Fibroblast of skin of scalp (primary cell): ENCODE measurements at places on chromosomes 1 and 21.

DNA sequence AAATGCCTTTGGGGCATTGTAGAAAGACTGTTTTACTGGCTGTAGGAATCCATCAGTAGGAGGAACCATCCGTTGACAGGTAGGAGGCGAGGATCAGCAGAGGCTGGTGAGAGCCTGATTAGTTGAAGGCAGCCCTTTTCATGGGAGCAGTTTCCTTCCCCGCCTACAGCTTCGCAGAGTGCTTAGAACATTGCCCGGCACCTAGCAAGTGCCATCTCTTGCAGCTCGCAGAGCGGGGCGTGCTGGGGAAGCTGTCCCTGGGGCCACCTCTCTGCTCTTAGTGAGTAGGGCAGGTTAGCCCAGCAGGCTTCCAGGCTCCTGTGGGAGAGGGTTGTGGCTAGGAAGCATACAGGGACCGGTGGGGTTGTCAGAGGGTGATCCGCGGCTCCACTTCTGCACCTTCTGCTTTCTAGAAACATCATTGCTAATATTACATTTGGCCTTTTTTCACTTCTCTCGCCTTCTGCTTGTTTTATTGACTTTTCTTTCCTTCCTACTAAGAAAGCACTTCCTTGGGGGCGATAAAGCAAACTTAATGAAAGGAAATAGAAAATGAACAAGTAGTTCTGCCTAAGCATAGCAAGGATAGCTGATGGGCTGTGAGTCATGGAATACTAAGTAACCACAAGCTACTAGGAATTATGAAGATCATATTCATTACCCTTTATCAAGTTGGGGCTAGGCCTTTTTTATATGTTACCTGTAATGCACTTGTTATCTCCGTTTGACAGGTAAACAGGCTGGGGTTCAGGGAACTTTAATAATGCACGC, 176.7 kb downstream of the GALNT2 start:
- DNase-seq = peak; percentile 29

- DNase-seq = no peak
Measured at GRCh38 chr1:207335695-207336363, 14.4 kb downstream of the CD55 start.

GRCh38 chr1:7583291-7584096, 187.6 kb upstream of the VAMP3 start:
- no peak for DNase-seq

- DNase-seq = no peak
Measured at GRCh38 chr1:36372617-36373016, 13.1 kb downstream of the STK40 start.

GRCh38 chr1:215285013-215285800, 202.7 kb downstream of the KCNK2 start:
- DNase-seq = peak; percentile 65

GRCh38 chr1:236509647-236510401, 14.0 kb upstream of the LGALS8 start:
- no peak for DNase-seq

DNA sequence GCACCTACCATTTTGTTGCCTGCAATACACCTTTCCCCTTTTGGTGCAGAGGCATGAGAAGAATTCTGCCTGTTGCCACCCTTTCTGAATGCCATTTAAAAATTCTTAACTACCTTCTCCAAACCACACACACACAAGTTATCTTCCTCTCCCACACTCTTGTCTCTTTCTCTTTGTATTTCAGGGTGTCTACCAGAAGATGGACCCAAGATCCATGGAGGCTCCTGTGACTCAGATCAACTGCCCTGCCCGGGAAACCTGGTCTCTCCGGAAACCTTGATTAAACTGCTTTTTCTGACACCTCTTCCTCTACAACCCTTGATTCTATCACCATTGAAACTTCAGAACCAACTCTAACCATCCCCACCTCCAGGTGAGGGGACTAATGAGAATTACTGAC, 2.4 kb upstream of the TARS2 start:
- peak; percentile 44 for DNase-seq

- no peak for DNase-seq
Measured at GRCh38 chr1:68199603-68200002, 32.7 kb downstream of the WLS start.

- no peak for DNase-seq
Measured at GRCh38 chr1:58441699-58442098, 104.8 kb downstream of the OMA1 start.

DNA sequence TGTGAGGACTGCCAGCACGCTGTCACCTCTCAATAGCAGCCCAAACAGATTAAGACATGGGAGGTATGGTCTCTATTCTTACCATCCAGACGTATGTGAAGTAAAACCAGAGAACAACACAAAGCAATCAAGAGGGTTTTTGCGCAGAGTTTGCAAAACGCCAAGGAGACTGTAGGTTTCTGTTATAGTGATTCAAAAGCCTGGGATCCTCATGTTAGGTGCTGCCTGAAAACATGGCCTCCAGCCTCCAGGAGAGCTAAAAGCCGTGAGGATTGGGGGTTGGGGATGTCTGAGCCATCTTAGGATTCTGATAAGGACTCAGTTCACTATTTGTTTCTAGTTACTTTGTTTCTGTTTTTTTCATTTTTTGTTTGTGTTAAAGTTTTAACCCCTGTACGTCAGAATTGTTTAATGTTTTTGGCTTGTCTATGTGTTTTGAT, 4.2 kb upstream of the CCT8 start:
- DNase-seq = peak; percentile 42

DNA sequence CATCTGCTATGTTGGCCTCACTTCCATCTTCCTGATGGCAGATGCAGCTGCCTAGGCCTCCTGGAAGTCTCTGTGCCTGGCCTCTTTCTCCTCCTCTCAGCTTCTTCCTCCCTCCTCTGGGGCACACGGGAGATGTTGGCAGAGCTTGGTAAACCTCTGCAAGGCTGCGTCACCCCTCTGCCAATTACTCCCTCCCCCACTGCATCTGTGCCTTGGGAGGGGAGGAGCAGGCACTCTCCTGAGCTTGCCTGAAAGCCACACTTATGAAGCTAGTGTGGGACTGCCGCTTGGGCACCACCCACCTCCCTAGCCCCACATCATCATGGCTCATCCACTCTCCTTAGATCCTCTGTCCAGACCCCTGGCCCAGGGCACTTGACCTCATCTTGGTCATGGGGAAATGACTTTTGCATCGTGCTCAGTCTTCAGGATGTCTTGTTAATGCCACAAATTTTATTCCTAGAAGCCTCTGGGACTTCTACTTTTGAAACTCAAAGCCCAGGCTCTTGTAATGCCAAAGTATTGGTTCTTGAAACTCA, 7.3 kb upstream of the TMEM51 start:
- DNase-seq = no peak

- DNase-seq = no peak
Measured at GRCh38 chr1:231075497-231075896, 35.4 kb upstream of the FAM89A start.
